Uterus (tissue), 4 donors: ENCODE measurements at places on chromosomes 5 and 9. TPM values are rescaled to one million over a fixed set of nuclear protein-coding genes. Genes with fewer than 3 reads are reported as not detected.

- H3K4me3 ChIP-seq, result no peak overlapping the region
- H3K27ac ChIP-seq, result no peak overlapping the region
- H3K36me3 ChIP-seq, result no peaks in the 10 kb centered on the region
- H3K4me1 ChIP-seq, result no peaks in the 10 kb centered on the region
- H3K27me3 ChIP-seq, result no peaks in the 10 kb centered on the region
- DNase-seq, result no peak
These were observed 5.1 kb downstream of the SNX30 start for GRCh38 chr9:112755675-112756074.

DNA sequence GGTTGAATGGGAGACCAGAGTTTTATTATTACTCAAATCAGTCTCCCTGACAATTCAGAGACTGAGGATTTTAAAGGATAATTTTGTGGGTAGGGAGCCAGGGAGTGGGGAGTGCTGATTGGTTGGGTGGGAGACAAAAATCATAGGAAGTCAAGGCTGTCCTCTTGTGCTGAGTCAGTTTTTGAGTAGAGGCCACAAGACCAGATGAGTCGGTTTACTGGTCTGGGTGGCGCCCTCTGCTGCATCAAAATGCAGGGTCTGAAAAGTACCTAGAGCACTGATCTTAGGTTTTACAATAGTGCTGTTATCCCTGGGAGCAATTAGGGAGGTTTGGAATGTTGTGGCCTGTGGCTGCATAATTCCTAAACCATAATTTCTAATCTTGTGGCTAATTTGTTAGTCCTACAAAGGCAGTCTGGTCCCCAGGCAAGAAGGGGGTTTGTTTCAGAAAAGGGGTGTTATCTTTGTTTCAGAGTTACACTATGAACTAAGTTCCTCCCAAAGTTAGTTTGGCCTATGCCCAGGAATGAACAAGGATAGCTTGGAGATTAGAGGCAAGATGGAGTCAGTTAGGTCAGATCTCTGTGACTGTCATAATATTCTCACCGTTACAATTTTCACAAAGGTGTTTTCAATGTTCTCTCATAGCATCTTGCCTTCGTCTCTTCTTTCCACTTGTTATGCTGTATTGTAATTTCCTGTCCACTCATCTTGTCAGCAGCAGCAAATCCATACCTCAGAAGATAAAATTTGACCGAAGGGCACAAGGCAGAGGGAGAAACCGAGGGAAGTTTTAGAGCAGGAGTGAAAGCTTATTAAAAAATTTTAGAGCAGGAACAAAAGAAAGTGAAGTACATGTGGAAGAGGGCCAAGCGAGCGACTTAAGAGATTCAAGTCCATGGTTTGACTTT is 59.2 kb upstream of the CLINT1 start:
- no peaks in the 10 kb centered on the region for H3K4me1 ChIP-seq
- H3K36me3 ChIP-seq, result no peaks in the 10 kb centered on the region
- H3K27me3 ChIP-seq, result no peaks in the 10 kb centered on the region
- no peak overlapping the region for H3K27ac ChIP-seq
- no peak overlapping the region for H3K4me3 ChIP-seq

PGM5 gene
- 272 TPM for total RNA-seq

ZNF658 gene
- 12.6 TPM for total RNA-seq

GRCh38 chr5:65828022-65828896 is 98.1 kb upstream of the ERBIN start:
- H3K4me3 ChIP-seq, result no peak overlapping the region
- no peaks in the 10 kb centered on the region for H3K27me3 ChIP-seq
- H3K36me3 ChIP-seq, result no peaks in the 10 kb centered on the region
- H3K4me1 ChIP-seq, result no peaks in the 10 kb centered on the region

DNA sequence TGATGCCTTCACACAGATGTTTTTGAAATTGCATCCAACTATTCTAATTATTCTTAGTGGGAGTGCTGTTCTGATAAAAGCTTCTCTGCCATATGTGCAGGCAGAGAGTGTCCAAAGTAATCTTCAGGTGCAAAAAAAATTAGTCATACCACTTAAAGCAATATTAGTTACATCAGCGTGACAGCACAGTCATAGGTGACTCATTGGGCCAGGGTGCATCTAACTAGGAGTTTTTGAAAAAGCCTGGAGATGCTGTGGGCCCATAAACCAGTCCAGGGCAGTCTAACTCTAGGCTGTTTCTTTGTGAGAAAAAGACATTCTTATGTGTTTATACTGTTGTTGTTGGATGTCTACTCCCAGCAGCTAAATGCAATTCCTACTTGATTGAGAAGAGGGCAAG is 33.0 kb upstream of the C6 start:
- H3K27me3 ChIP-seq, result no peaks in the 10 kb centered on the region
- H3K4me1 ChIP-seq, result no peaks in the 10 kb centered on the region
- no peak overlapping the region for H3K27ac ChIP-seq
- H3K4me3 ChIP-seq, result no peak overlapping the region
- DNase-seq, result peak; percentile 38
- no peaks in the 10 kb centered on the region for H3K36me3 ChIP-seq

DNA sequence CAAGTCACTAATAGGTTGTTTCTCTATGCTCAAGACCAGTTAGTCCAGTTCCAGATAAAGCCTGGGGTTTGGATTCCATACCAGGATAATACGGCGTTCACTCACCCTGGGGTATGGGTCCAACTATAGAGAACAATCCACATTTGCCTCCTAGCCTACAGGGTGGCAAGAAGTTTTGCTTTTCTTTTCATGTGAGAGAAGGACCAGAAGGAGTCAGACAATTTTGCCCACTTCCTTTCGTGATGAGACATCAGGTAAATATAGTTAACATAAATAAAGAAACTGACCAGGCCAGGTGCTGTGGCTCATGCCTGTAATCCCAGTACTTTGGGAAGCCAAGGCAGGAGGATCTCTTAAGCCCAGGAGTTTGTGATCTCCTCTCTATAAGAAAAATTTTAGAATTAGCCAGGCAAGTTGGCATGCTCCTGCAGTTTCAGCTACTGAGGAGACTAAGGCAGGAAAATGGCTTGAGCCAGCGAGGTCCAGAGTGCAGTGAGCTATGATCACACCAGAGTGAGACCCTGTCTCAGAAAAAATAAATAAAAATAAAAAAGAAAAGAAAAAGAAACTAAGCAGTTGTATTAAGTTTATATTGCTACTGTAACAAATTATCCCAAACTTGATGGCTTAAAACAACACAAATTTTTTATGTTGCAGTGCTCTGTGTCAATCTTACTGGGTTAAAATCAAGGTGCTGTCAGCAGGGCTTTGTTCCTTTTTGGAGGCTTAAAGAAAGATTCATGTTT is 7.5 kb upstream of the REEP5 start:
- no peaks in the 10 kb centered on the region for H3K27me3 ChIP-seq
- H3K4me3 ChIP-seq, result no peak overlapping the region
- H3K36me3 ChIP-seq, result no peaks in the 10 kb centered on the region
- no peaks in the 10 kb centered on the region for H3K4me1 ChIP-seq

DNA sequence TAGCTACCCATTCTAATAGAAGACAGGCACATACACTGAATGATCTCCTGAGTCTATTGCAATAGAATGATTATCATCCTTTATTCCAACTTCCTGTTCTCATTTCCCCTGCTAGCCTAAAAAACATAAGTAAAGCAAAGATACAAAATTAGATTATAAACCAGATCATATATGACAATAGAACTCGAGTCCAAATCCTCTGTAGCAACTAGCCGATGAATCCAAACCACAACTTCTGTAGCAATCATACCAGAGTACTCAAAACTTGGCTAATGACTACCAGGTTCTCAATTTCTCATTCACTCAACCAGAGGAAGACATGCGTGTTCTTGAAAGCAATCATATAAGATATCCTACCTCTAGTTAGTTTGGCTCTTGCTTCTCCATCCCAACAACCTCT is 622.1 kb downstream of the PSAT1 start:
- H3K27ac ChIP-seq, result no peak overlapping the region
- no peak for DNase-seq
- H3K4me3 ChIP-seq, result no peak overlapping the region

- DNase-seq, result no peak
- no peaks in the 10 kb centered on the region for H3K27me3 ChIP-seq
- no peaks in the 10 kb centered on the region for H3K4me1 ChIP-seq
- H3K4me3 ChIP-seq, result no peak overlapping the region
- no peak overlapping the region for H3K27ac ChIP-seq
These were observed 155.3 kb upstream of the KLF9 start for GRCh38 chr9:70569791-70570190.

GRCh38 chr5:38466424-38467189 is 89.8 kb downstream of the LIFR start:
- H3K4me3 ChIP-seq, result no peak overlapping the region
- peak overlapping the region; percentile 92 for H3K27ac ChIP-seq
- DNase-seq, result peak; percentile 90

DNA sequence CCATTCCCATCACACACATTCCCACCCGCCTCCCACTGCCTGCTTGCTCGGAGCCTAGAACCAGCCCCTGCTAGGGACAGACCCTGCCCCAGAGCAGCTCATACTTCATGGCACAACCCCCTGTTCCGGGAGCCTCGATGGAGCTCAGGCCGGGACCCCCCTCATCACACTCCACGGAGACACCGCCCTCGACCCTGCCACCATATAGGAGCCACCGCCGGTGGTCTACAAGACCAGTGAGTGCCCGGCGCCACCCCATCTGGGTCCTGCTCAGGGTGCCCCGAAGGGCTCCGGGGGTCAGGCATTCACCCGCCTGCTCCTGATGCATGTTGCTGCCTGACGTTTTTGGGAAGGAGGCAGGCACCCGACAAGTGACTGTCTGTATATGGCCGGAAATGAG is 65.5 kb upstream of the RXRA start:
- DNase-seq, result no peak
- H3K4me3 ChIP-seq, result no peak overlapping the region
- no peaks in the 10 kb centered on the region for H3K27me3 ChIP-seq
- H3K4me1 ChIP-seq, result no peaks in the 10 kb centered on the region

DNA sequence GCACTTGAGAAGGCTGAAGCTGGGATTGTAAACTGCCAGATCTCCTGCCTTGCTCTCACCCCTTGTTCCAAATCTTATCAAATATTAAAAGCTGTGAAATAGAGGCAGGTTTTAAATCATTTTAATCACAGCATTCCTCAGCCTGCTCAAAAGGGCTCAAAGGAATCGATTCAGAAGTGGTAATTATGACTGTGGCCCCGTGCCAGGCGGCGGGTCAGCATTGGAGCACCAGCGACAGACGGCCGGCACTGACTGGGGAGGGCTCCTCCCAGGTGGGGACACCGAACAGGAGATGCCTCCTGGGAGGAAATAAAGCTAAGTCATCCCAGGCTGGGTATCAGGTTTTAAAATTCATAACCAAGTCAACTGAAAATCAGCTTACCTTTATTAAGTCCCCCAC is 66.7 kb downstream of the KCNIP1 start:
- DNase-seq, result no peak
- no peaks in the 10 kb centered on the region for H3K27me3 ChIP-seq
- H3K27ac ChIP-seq, result no peak overlapping the region
- no peaks in the 10 kb centered on the region for H3K36me3 ChIP-seq

SARDH gene
- 2.7 TPM for total RNA-seq

SLC34A3 gene
- total RNA-seq, result not detected

PDZD2 gene
- total RNA-seq, result 21.4 TPM

DNA sequence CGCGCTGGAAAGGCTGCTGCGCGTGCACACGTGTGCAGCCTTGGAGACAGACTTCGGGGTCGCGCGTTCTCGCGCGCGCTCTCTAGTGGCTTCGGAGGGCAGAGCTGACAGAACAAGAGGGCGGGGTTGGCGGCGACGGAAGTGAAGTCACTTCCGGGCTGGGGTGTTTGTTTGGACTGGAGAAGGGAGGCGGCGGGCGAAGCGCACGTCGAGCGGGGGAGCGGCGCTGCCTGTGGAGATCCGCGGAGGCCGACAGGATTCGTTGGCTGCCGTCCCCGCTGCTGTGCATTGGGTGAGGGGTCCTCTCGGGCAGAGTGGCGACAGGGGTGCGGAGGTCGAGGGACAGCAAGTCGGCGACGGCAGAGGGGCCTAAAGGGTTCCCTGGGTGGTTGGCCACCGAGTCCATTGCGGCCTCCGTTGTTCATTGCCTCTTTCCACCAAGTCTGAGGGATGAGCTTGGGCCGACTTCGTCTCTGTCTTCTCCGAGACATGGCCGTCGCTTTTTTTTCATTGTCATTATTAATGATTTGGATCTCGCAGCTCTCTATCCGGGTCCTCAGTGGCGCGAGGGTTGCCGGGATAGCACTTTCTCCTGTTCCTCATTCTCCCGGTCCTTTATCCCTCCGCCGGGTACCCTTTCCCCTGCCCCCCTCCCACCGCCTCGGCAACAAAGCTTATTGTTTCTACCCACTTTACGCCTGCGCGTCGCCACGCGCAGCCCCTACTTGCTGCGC is at the start of gene PAIP2:
TSS of gene PAIP2 (plus strand) at position 166 of the 734 bp plus-strand sequence. CDS start 21,931 bp downstream, outside the sequence.
- H3K27me3 ChIP-seq, result no peaks in the 10 kb centered on the region
- peaks cover 6% of the 10 kb centered on the region for H3K4me1 ChIP-seq
- peak; percentile 98 for DNase-seq

IL9 gene
- not detected for total RNA-seq

DNA sequence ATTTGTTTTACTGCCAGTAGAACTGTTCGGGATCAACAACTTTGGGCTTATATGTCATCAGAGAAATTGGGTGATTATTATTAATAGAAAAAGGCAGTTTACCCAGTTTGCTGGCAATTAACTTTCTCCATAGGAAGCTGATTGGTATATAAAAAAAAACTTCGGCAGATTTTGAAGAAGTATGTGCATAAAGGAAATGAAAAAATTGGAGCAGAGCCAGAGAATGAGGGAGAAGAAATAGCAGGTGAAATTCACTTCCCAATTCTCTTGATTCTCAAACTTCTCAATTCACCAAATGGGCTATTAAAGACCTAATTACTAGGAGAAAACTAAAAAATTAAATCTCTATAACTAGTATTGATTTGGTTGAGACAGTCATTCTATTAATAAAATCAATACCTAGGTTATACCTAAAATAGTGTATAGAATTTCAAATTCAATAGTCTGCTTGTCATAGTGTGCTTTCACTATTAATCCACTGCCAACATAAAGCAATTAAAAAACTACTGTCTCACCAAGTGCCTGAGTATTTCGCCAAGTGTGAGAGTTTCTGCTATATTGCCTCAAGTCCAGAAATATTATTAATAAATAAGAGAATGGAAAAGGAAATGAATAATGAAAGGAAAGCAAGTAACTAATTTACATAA is 47.5 kb downstream of the STX17 start:
- no peak for DNase-seq
- no peak overlapping the region for H3K4me3 ChIP-seq
- no peaks in the 10 kb centered on the region for H3K4me1 ChIP-seq
- H3K36me3 ChIP-seq, result no peaks in the 10 kb centered on the region
- no peak overlapping the region for H3K27ac ChIP-seq
- H3K27me3 ChIP-seq, result no peaks in the 10 kb centered on the region

GRCh38 chr9:136671646-136672430 is 9.1 kb downstream of the EGFL7 start:
- no peak overlapping the region for H3K4me3 ChIP-seq
- no peaks in the 10 kb centered on the region for H3K36me3 ChIP-seq
- H3K4me1 ChIP-seq, result peaks cover 9% of the 10 kb centered on the region

ARL14EPL gene
- not detected for total RNA-seq

EPB41L4B gene
- 0.37 TPM for total RNA-seq

FBLL1 gene
- not detected for total RNA-seq
